ENCODE measurements at places on chromosomes 2 and 18.

DNA sequence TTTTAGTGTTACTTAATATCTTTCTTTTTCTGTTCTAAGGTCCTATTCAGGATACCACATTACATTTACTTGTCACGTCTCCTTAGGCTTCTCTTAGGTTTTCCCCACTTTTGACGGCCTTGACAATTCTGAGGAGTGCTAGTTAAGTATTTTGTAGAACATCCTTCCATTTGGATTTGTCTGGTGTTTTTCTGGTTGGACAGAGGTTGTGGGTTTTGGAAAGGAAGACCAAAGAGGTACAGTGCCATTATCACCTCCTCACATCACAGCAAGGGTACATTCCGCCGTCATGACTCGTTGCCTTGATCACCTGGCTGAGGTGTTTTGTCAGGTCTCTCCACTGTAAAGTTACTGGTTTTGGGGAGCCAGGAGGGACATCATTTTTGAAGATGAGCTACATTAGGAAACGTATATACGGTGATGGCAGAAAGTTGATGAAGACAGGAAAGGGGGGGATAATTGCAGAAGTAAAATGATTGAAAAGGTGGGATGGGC is 88.4 kb upstream of the TMEM247 start:
- no peak for DNase-seq

DNA sequence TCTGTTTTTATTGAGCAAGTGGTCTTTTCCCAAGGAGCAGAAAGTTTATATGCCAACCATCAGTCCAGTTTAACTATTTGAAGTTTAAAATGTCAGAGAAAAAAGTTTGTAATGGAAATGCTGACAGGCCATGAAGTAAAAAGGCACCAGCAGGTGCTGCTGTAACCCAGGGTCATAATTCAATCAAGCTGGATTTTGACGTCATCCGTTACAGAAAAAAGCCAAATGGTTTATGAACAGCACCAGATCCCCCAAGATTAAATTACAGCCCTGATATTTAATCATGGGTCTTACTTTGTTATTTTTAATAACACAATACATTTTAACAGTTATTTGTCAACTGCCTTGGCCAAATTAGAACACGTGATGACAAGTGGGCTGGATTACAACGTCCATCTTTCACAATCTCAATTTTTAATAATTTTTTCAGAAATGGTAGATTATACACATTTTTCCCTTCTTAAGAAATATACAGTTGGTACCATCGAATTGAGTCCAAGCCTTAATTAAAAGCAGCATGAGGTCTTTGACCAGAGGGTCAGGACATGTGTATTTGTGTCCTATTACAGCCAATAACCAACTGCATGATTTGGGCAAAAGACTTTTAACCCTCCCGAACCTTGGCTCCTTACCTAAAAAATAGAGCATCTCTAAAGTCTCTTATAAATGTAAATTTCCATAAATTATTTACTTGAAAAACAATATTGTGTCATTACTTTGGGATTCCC is 10.0 kb downstream of the TCF4 start:
- no peak for DNase-seq

- no peak for DNase-seq
Measured at GRCh38 chr2:225429717-225430116, 30.2 kb downstream of the NYAP2 start.

DNA sequence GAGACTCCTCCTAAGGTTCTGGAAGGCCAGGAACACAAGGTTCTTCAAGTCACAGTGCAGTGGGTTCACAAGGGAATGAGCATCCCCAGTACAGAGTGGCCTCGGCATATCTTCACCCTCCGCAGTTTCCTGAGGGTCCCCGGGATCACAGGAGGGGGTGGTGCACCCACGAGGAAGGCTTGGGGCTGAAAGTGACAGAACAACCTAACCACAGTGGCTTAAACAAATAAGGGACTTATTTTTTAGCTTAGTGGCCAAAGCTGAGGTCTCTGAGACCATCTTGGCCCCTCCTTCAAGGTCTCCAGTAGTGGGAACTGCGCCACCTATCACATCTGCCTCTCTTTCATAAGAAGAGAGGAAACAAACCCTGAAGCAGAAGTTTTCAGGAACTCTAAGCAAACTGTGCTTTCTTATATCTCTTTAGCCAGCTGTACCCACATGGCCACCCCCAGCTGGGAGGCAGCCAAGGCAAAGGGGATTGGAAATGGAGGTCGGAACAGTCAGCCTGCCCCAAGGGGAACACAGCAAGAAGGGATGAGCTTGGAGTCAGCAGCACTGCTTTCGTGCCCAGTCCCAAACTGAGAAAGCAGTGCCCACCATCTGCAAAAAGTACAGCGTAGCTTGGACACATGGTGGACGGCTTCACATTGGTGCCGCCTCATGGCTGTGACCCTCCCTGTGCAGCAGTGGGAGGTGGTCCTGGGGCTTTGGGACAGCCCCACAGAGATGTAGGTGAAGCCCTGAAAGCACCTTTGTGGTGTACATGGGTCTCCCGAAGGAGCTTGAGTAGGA is 260.0 kb upstream of the ID2 start:
- no peak for DNase-seq

- no peak for DNase-seq
Measured at GRCh38 chr2:22788749-22789327, 596.1 kb upstream of the KLHL29 start.
